Skeletal muscle cell (primary cell): ENCODE measurements at places on chromosomes 5 and 9.

DNA sequence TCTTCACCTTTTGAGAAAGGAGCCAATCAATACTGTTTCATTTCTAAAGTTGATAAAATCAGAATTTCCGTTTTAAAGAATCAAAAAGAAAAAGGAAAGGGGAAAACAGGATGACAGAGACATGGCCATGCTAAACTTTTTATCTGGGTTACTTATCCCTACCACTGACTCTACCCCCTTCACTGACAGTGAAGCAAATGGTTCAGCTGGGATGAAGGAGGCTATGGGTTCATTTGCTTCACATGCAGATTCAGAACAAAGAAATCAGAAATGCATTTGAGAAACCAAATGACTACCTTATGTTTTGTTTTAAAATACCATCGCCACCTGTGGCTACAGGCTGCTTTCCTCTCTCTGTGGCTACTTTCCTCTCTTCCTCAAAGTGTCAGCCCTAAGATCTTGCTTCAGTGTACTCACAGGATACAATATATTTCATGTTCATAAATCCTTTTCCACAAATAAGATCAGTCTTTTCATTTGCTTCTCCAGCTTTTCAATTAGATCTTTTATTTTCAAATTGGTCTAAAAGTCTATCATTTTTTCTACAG lies 53.3 kb downstream of the LPAR1 start:
- no peak for DNase-seq

GRCh38 chr9:107688728-107689127 lies 199.2 kb upstream of the KLF4 start:
- DNase-seq: no peak

GRCh38 chr9:135295551-135296300 lies 183.9 kb upstream of the PPP1R26 start:
- no peak for DNase-seq

DNA sequence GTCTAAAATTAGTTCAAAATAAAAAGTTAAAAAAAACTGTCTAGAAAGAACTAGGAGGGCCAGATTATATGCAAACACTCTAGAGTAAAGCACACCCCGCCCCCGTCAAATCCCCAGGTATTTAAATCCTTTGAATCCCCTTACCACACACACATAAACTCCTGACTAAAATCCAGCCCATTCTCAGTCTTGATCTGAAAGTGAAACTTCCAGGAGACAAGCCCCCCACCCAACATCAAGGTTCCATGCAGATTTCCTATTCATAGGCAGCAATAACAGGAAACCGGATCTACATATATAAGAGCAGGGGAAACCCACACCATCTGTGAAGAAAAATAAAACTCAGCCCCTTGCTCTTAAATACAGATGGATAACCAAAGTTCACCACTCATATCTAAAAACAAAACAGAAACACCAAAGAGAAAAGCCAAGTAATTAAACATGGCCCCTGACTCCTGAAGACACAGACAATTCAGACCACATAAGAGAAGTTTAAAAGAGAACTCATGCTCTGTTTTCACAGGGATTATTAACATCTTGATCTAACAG lies 42.3 kb downstream of the MARCHF3 start:
- no peak for DNase-seq

DNA sequence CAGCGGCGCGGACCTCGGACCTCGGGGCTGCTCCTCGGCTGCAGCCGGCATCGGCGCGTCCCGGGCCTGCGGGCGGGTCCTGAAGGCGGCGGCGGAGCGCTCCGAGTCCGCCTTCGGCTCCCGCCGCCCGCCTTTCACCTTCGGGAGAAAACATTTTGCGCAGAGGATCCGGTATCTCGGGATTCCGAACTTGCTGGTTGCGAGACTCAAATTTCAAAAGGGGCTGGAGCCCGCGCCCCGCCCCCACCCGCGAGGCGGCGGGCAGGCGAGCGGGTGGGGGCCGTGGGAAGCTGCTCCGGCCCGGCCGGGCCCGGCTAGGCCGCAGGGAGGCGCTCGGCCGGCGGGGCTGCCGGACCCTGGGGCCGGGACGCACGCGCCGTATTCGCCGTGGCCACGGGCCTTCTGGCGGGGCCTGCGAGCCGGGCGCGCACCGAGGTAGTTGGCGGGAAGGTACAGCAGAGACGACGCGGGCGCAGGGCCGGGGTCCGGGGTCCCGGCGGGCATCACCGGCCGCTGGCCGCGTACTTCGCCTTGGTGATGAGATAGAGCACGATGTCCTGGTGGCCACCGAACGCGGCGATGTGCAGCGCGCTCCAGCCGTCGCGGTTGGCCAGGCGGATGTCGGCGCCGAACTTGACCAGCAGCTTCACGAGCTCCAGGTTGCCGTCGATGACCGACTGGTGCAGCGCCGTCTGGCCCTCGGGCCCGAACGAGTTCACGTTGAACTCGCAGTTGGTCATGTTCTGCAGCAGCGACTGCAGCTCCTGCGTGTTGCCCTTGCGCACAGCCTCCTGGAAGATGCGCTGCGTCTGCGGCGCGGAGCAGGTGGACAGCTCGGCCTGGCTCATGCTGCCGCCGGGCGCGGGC lies 757 bp downstream of the NRARP start:
- no peak for DNase-seq

DNA sequence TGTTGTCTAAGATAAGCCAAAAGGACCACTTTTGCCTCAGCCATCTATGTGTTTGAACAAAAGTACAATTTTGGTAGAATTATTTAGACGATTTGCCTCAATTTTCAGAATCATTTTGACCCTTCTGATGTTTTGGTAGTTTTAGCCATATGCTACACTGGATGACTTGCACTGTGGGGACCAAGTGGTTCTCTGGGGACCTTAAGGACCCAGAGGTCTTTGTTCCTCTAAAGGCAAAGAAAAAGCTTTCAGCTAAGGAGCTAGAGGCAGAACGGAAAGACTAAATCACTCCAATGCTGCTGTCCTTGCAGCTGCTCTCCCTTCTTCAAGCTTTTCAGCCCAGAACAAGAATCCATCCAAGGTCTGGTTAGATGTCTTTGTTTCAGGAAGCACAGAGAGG lies 51.0 kb upstream of the APC start:
- DNase-seq: no peak
